ENCODE measurements at places on chromosomes 13 and 19. TPM values are rescaled to one million over a fixed set of nuclear protein-coding genes. Genes with fewer than 3 reads are reported as not detected.
A peak's percentile ranks its signal among the peaks of the same experiment; 100 is the strongest.

The NCR1 gene
- total RNA-seq: 0.30 TPM

GRCh38 chr19:3745363-3746045 lies 16.0 kb downstream of the APBA3 start:
- DNase-seq: no peak

DNA sequence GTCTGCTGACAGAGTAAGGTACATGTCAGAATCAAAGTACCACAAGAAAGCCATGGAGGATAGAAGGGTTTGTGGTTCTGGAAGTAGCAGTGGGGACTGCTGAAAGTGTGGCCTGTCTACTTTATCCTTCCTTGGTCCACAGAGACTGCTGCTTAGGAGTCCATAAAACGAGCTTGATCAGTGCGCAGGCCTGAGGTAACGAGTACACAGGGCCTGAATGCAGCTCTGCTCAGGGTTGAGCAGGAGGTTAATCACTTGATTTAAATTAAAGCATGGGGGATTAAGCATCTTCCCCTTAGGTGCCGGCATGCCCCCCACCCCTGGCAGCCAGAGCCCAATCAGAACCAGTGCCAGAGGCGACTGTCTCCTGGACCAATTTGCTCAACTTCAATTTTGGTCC lies 34.9 kb upstream of the WASF3 start:
- DNase-seq: no peak

- DNase-seq: peak; percentile 60
Measured at GRCh38 chr19:28577233-28577632, 635.7 kb downstream of the UQCRFS1 start.

The LGALS14 gene
- total RNA-seq: not detected

GRCh38 chr13:58085819-58086218 lies 454.3 kb downstream of the PCDH17 start:
- no peak for DNase-seq

The C19orf85 gene
- not detected for total RNA-seq

DNA sequence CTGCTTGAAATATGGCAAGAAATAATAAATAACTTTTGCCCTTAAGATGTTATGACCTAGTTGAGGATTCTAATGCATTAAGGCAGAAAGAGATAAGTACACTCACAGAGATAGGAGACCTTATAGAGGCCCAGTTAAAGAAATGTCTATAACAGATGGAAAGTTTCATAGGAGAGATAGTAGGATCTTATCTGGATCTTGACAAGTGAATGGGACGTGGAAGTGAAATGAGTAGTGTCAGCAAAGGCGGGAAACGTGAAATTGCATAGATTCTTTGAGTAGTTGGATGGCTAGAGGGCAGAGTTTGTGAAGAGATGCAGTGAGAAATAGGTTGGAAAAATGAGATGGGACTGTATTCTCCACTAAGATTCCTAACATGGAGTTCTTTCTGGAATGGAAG lies 71.2 kb downstream of the HS6ST3 start:
- DNase-seq: no peak

- DNase-seq: no peak
Measured at GRCh38 chr13:112218416-112218815, 151.5 kb downstream of the SOX1 start.

The FBXL3 gene
- total RNA-seq: 73.3 TPM

The FGF22 gene
- total RNA-seq: 1.4 TPM

DNA sequence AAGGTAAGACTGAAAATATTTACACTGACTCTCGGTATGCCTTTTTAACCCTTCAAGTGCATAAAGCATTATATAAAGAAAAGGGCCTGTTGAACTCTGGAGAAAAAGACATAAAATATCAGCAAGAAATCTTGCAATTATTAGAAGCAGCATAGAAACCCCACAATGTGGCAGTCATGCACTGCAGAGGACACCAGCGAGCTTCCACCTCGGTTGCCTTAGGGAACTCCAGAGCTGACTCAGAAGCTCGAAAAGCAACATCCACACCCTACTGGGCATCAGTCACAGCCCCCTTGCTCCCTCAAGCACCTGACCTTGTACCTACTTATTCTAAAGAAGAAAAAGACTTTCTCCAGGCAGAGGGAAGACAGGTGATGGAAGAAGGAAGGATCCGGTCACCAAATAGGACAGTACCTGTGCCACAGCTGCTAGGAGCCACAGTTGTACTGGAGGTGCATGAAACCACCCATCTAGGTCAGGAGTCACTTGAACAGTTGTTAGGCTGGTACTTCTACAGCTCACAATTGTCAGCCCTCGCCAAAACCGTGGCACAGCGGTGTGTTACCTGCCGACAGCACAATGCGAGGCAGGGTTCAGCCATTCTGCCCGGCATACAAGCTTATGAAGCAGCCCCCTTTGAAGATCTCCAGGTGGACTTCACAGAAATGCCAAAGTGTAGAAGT lies 2.9 kb downstream of the ZNF816 start:
- no peak for DNase-seq

GRCh38 chr19:4066176-4066606 lies 508 bp downstream of the ZBTB7A start:
- no peak for DNase-seq

- DNase-seq: no peak
Measured at GRCh38 chr19:55112246-55112776, 5.1 kb downstream of the PPP1R12C start.

The ZNF534 gene
- 0.20 TPM for total RNA-seq

DNA sequence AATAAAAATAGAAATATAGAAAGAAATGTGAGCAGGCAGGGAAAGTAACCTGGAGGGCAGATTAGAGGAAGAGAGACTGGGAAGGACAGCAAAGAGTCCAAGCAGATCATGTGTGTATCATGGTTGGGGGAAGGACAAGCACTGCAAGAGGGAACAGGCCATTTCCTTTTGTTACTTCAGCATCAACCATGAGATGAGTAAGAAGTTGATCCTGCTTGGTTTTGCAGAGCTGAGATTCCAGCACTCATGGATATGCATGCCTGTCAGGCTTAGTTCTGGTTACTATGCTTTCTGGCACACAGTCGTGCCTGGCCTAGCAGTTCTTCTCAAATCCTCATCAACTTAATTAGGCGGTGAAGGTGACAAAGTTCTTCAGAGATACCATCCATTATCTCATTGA lies 18.1 kb downstream of the NALCN start:
- no peak for DNase-seq

DNA sequence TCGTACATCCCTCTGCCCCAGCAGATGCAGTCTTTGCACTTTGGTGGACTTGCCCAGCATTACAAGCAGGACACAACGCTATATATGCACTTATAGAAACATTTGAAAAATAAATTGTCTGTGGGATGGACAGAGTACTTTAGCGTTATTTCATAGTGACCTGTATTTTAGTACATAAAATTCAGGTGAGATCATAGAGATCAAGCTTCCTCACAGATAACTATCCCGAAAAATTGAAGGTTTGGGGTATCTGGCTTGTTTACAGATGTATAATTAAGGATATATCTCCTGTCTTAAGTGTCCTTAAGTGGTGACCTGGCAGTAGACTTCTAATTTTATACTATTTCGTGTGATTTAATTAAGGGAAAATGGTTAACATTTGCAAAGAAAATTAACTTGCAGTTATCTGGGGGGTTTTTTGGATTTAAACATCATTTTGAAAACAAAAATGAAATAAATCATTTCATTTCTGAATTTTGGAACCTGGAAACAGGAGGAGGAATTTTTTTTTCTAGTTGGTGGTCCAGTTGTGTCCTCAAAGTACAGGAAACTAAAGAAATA lies 977 bp upstream of the MAB21L1 start:
- DNase-seq: no peak

DNA sequence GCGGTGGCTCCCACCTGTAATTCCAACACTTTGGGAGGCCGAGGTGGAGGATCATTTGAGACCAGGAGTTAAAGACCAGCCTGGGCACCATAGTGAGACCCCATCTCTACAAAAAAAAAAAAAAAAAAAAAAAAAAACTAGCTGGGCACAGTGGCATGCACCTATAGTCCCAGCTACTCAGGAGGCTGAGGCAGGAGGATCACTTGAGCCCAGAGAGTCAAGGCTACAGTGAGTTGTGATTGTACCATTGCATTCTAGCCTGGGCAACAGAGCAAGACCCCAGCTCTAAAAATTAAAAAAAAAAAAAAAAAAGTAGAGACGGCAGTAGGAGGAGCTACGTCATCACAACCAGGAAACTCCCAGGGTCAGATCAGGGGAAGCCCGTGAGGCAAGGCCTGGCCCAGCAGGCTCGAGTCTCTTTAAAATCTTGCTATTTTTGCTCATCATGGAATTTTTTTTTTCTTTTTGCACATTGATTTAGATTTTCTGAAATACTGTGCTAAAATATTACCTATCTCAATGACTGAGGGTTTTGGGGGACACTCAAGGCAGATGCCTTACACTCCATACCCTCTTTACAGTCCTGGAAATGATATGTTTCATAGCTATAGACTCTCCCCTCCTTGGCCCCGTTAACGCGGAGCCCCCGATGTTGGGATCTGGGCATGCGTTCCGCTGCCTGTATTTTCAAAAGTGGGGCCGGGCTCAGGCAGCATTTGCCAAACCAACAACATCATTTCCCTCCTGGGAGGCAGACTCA lies 44.4 kb upstream of the USE1 start:
- no peak for DNase-seq

The ACP5 gene
- 8.6 TPM for total RNA-seq

DNA sequence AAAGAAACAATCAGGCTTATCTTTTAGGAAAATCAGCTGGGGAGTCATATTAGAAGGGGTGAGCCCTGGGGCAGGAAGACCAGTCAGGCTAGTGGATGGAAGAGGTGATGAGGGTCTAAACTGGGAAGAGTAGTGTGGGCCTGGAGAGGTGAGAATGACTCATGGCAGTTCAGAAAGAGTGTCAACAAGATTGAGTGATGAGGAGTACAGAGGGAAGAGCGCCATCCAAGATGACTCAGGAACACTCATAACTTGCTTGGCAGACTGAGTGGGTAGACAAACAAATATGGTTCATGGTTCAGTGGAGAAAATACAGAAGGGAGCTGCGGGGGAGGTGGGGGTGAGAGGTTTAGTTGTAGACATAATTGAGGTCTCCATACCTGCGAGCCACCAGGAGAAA lies 17.3 kb upstream of the CLDN10 start:
- DNase-seq: no peak

GRCh38 chr19:15279326-15279904 lies 47.2 kb upstream of the EPHX3 start:
- no peak for DNase-seq

The COL5A3 gene
- 51.3 TPM for total RNA-seq

GRCh38 chr13:102729560-102730270 lies 34.9 kb upstream of the METTL21C start:
- DNase-seq: peak; percentile 17

DNA sequence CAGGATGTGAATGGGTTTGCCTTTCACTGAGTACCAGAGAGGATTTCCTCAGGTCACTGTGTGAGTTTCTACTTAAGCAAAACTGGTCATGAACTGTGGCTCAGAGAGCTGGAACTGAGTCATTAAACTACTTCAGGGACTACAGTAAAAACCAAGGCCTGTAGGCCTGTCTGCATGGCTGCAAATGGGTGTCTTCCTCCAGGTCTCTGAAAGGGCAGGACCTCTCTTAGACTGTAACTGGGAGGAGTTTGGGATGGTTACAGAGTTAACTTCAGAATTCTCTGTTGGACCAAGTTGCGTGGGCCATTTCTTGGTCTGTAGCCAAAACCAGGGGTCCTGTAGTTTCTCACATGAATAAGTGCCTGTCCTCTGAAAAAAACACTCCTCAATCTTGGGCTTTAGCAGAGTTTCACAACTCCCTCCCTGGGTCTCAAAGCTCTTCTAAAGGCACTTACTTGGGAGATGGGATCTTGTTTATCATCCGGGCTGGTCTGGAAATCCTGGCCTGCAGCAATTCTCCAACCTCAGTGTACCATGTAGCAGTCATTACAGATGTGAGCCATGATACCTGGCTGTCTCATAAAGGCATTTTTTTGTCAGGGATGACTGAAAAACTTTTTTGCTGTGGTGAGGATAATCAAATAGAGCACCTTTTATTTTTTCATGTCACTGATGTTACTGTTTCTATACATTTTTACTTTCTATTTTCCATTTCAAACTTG lies 19.7 kb downstream of the ZNF714 start:
- DNase-seq: no peak

The ZIC5 gene
- not detected for total RNA-seq

The TPTE2 gene
- not detected for total RNA-seq

- no peak for DNase-seq
Measured at GRCh38 chr13:101523154-101524131, 71.0 kb downstream of the ITGBL1 start.

- no peak for DNase-seq
Measured at GRCh38 chr19:33194886-33195644, 935 bp downstream of the LRP3 start.

- DNase-seq: no peak
Measured at GRCh38 chr19:48745208-48745995, 1.3 kb downstream of the IZUMO1 start.

DNA sequence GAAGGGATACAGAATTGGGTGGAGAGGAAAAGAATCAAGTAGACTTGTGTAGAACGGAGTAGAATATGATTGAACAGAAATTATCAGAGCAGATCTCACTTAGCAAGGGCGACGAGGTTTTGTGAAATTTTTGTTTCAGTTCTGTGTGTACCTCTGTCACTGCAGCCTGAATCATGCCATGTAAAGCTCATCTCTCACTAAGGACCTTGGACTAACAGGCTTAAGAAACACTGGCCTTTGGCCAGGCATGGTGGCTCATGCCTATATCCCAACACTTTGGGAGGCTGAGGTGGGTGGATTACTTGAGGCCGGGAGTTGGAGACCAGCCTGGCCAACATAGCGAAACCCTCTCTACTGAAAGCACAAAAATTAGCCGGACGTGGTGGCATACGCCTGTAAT lies 62.6 kb downstream of the MYH14 start:
- DNase-seq: no peak

- DNase-seq: no peak
Measured at GRCh38 chr13:45373162-45373547, 32.2 kb upstream of the TPT1 start.

The PDCD5 gene
- total RNA-seq: 38.7 TPM

DNA sequence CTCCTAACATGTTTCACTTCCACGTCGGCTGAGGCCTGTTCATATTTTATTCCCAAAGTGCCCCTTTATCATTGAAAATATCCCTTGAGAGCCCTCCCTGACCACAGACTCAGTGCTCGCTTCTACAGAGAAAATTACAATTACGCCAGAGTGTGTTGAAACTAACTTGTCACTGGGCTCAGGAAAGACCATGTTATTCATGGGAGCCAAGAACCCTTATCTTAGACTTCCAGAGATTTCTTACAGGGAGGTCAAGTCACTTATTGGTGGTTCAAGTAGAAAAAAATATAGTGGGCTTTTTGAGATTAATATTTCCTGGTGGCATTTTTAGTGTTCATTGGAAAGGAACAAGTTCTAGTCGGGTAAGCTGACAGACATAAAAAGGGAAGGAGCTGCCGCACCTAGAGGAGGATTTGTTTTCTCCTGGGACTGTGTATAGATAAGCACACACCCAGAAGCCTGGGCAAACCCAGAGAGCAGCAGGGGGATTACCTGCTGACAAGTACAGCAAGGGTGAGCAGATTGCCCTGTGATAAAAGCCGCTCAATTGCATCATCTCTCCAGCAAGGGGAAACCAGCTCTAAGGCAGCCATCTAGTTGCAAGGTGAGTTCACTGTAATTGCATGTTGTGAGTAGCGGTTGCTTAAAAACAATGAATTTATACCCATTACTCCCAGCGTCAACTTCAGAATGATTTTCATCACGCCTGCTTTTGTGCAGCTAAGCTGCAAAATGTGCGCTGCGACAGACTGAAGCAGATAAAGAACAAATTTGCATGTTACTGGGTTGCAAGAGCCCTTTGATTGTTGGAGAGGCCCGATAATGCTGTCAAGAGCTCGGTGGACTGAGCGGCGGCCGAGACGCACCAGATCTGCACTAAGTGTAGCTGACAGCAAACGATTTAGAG lies 46.2 kb downstream of the DCT start:
- no peak for DNase-seq

The FFAR3 gene
- total RNA-seq: 0.10 TPM

GRCh38 chr13:99913167-99913566 lies 58.4 kb downstream of the ZIC5 start:
- no peak for DNase-seq

The VSTM1 gene
- 1.7 TPM for total RNA-seq
